Activated CD4-positive, alpha-beta T cell treated with anti-CD3 and anti-CD28 coated beads for 36 hours (primary cell): ENCODE measurements at places on chromosomes 7 and 10. TPM values are rescaled to one million over a fixed set of nuclear protein-coding genes. Genes with fewer than 3 reads are reported as not detected.

Gene DNAJB6
- total RNA-seq, result 92.9 TPM

Gene RBP4
- total RNA-seq, result not detected

Gene PDZD7
- 0.32 TPM for total RNA-seq

Gene FGFBP3
- total RNA-seq, result 1.5 TPM

Gene OR2A7
- 3.8 TPM for total RNA-seq

Gene CCDC146
- 1.2 TPM for total RNA-seq

Gene ATOH7
- total RNA-seq, result not detected

- no peak for DNase-seq
These were observed 956.6 kb downstream of the REEP3 start for GRCh38 chr10:64477791-64478190.

DNA sequence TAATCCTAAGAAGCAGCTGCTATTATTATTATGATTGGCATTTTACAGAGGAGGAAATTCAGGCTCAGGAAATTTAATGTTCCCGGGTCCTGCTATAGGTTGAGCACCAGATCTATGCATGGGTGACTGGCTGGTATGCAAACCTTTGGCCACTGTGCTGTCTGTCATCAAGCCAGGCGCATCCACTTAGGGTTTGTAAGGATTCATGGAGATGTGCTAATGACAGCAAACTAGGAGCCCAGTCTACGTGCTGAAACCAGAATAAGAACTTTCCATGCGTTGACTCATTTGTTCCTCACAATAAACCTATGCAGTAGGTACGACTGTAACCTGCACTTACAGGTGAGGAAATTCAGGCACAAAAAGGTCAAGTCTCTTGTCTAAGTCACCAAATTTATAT, 64.5 kb upstream of the ZMIZ1 start:
- DNase-seq, result no peak

DNA sequence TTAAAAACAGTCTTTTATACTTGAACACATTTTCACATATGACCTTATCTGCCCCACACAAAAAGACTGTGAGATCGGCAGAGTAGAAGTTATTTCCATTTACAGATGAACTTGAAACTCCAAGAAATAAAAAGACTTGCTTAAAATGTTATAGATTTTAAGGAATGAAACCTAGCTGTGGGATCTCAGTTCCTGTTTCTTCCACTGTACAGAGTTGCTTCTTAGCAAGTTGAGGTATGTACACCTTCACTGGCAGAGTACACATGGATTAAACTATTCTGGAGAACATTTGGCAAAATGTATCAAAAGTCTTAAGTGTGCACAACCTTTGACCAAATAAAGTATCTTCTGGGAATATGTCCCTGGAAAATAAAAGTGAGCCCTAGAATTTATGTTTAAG, 48.3 kb downstream of the A1CF start:
- no peak for DNase-seq

GRCh38 chr7:100655908-100656674, at the start of gene ACTL6B:
ACTL6B (minus strand) TSS chr7:100656448; CDS start chr7:100656354, 94 bp downstream.
- peak; percentile 81 for DNase-seq

- DNase-seq, result no peak
These were observed 573.6 kb downstream of the DNAJB6 start for GRCh38 chr7:157910446-157910845.

GRCh38 chr10:22454634-22455033, 109.3 kb downstream of the SPAG6 start:
- DNase-seq, result no peak

DNA sequence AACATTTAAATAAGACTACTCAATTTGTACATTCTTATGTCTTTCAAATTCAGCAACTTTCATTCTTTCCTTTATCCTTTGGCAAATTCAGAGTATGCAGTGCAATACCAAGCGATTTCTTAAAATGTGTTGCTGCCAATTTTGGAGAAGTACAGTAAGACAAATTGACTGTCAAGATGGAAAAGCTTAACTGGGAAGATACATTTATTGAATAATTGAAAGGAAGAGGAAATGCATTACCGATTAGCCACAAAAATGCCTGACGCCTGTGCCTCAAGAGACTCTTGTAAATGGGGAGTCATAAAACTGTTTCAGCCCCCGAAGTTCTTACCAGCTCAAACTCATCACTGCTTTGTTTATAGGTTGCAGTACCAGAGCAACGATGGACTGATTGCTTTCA, 373.3 kb upstream of the GALNT17 start:
- DNase-seq, result no peak

- no peak for DNase-seq
These were observed 30.1 kb downstream of the VPS41 start for GRCh38 chr7:38878694-38879457.

GRCh38 chr10:3239066-3239919, 66.7 kb upstream of the PITRM1 start:
- DNase-seq, result peak; percentile 85

GRCh38 chr10:88080213-88080612, 216.8 kb downstream of the PTEN start:
- no peak for DNase-seq

DNA sequence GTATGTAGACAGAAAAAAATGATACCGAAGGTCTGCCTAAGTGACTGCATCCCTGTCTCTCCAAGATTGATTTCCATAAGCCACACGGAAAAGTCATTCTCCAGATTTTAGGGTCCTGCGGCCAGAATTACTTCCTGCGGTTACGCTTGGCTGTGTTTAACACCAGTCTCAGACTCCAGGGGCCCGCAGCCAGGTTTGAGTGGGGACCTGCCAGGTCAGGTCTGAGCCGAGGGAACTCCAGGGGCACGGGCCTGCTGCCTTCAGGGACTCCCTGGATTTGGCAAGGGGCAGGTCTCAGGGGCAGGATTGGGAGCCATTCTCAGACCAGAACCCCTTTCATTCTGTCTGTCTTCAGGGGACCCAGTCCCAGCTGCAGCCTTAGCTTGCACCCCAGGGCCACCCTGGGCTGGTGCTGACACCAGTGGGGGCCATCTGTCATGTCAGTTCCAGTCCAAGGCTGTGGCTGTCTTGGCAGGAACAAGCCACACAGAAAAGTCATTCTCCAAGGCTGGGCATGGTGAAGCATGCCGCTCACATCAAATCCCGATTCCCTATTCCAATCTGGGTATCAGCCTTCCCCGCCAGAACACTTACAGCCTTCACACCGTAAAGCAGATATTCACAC, 39.0 kb downstream of the TMEM120A start:
- DNase-seq, result no peak

GRCh38 chr10:48946891-48947500, 7.4 kb upstream of the LRRC18 start:
- no peak for DNase-seq

- DNase-seq, result no peak
These were observed 25.5 kb downstream of the IL15RA start for GRCh38 chr10:5951721-5952407.

- DNase-seq, result no peak
These were observed 46.9 kb upstream of the GPR26 start for GRCh38 chr10:123619067-123619855.

GRCh38 chr7:25765110-25765655, 386.8 kb upstream of the NFE2L3 start:
- DNase-seq, result no peak

- no peak for DNase-seq
These were observed 10.3 kb downstream of the TOMM7 start for GRCh38 chr7:22812353-22812752.

DNA sequence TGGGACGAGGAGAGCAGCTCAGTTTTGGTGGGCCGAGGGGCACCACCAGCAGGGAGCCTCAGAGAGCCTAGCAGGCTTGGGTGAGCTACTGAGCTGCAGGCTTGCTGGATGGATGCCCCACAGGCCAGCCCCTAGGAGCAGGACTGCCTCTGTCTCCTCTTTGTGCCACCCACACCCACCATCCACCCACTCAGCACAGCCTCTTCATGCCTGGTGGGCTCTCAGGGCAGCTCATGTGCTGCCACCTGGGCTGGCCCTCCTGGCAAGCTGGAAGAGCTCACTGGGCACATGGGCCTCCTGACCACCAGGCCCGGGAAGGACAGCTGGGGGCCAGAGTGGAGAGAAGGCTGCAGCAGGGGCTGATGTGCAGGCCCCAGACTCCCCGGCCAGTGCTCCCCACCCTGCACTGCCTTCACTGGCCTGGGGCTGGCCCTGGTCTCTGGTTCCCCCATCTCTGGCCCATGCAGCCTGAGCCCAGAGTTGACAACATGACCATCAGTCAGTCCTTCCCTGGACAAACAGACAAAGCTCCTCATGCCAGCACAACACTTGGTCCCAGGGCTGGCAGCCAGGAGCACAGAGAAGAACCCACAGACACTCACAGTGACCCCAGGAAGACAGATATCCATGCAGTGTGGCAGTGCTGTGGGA, 8.2 kb downstream of the RASGEF1A start:
- DNase-seq, result no peak

DNA sequence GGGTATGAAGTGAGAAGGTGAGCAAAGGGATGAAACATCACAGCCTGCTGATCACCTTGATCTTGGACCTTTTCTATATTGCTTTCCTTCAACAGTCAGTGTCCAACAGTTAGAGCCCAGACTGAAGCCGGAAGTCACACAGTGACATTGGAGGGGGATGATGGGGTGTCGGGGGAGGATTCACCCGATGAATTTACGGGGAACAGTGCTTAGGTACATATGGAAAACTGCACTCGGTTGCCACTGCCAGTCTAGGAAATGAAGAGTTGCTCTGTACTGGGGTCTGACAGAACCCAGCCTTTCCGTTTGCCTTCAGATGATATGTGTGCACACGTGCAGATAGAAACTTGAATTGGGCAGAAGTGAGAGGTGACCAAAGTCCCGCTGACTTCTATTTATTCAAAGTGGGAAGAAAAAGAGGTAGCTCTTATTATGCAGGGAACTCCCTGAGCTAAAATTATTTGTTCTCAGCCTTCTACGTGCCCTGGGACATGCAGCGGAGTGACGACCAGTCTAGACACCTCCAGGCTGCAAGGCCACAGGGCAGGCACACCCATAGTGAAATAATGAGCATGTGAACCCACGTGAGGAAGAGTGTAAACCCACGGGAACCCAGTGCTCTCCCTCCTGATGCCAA, 107.2 kb upstream of the INHBA start:
- no peak for DNase-seq

GRCh38 chr7:64733550-64734240, 60.5 kb upstream of the ZNF138 start:
- DNase-seq, result no peak

DNA sequence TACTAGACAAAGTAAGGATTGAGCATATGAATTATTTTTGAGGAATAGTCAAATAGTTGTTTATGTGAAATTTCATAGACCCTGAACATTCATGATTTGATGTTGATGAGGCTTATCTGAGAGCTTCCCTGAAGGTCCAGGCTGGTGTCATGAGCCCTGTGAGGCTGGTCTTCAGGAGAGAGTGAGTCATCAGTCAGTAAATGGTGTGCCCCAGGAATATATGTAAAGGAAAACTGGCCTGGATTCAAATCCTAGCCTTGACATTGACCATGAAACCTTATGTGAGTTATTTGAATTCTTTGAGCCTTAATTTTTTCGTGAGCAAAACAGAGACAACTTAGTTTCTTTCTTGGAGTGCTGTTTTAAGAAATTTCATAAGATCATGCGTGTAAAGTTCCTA, 6.2 kb downstream of the TMEM236 start:
- DNase-seq, result no peak

DNA sequence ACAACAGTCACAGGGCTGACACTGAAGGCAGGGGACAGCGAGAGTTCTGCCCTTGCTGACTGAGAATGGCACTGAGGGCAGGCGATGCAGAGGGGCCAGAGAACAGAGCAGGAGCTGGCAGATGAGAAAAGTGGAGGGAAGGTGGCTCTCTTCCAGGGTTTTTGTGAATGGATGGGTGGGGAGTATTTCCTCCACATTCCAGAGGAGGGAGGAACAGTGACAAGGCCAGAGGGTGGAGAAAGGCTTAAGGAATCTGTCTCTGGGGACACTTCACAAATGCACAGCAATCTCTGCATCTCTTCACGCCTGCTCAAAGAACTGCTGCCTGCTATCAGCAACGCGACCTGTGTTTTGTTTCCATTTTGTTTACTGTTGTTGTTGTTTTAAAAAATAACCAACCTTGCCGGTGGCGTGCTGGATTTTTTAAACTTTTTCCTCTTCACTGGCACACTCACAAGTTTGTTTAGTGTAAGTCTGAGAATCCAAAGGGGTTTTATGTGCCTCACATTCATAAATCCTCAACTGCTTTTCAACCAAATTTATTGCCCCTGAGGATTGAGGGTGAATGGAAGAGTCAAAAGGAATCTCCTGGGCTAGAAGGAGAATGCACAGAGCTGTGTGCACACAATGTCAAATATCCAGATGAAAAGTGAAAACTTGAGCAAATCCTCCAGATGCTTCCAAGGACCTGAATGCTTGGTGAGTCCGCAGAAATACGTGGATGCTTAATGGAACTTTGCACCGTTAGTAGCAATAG, 129.3 kb downstream of the GLI3 start:
- no peak for DNase-seq

- DNase-seq, result no peak
These were observed 256.9 kb upstream of the MBL2 start for GRCh38 chr10:53029449-53029848.

DNA sequence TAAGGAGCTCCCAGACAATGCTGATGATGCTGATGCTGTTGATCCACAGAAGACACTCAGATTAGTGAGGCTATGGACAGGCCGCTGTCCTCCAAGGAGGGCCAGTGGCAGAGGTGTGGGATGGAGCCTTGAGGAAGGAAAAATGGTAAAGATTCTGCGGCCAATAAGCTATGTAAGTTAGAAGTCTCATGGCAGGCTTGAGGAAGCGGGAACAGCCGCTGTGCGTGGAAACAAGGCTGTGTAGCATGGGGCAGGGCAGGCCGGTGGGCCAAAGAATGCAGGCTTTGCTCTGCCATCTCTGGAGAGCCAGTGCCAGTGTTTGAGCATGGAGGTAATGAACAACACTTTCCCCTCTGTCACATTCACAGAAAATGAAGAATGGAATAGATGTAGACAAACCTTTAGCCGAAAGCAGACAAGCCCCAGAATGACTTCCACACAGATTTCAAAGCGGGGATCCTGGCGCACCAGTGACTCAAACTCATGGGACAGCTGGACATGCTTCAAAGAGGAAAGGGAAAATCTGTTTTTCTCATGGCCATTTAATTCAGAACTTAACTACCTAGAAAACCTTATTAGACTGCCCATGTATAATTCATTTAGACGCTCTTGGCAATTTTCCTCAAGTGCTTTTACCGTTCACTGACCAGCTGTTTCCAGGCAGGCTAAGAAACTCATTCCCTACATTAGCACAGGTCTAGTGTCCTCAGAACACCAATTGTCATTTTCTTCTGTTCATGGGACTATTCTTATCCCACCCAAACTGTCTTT, 16.9 kb upstream of the FIGNL1 start:
- no peak for DNase-seq

DNA sequence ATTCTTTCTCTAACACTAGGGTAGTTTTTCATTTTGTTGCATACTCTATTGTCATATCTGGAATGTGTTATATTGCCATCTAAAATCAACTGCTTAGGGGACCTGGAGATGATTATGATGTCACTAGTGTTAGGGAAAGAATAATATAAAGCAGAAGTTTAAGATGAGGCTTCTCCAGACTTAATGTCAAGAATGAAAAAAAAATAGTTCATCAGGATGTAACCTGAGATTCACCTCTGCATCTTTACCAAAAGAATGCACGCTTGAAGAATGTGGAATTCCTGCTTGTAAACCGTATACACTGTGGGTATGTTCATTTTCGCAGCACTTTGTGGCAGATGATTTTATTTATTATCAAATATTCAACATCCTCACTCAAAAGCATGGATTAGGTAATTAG, 184.6 kb downstream of the ST7 start:
- DNase-seq, result no peak
